CD8-positive, alpha-beta T cell (primary cell): ENCODE measurements at places on chromosomes 13 and 19.
A peak's percentile ranks its signal among the peaks of the same experiment; 100 is the strongest.

DNA sequence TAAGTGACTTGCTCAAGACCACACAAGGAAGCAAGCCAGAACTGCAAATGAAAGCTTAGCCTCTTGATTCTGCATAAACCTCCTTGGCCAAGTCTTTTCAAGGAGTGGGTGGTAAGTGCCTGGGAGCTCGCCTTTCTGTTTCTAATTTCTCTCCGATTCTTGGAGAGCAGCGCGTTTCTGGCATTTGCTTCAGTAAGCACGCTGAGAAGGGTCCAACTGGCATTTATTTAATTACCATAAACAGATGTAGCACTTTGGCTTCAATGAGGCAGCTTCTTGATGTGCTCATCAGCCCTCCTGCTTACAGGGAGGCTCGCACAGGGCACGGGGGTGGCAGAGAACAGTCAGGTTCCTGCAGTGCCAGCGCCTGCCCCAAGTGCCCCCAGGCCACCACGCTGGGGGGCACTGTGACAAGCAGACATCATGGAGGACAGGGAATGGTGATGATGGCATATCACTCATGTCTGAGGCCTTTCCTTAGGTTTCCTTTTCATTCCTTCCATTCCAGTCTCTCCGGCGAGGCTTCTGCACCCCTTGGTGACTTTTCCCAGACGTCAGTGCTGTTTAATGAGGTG lies 13.3 kb downstream of the SIAH3 start:
- DNase-seq: no peak

DNA sequence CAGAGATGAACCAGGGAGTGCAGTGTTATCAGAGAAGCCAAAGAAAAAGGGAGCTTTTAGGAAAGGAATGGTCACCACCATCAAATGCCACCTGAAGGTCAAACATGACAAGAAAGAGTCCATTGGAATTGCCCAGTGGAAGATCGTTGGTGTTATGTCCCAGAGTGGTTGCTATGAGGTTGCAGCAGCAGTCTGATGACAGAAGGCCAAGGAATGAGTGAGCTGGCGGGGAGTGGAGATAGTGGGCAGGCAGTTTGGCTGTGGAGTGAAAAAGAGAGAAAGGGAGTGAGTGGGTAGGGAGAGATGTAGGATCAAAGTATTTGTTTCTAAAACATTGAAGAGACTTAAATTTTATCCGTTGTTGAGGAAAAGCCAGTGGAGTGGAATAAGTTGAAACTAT lies 117.4 kb upstream of the WASF3 start:
- DNase-seq: no peak

- peak; percentile 41 for DNase-seq
These were observed at the start of gene CELF5 for GRCh38 chr19:3224346-3225168. CELF5 (plus strand) TSS chr19:3224661; CDS start chr19:3224740, 79 bp downstream.

DNA sequence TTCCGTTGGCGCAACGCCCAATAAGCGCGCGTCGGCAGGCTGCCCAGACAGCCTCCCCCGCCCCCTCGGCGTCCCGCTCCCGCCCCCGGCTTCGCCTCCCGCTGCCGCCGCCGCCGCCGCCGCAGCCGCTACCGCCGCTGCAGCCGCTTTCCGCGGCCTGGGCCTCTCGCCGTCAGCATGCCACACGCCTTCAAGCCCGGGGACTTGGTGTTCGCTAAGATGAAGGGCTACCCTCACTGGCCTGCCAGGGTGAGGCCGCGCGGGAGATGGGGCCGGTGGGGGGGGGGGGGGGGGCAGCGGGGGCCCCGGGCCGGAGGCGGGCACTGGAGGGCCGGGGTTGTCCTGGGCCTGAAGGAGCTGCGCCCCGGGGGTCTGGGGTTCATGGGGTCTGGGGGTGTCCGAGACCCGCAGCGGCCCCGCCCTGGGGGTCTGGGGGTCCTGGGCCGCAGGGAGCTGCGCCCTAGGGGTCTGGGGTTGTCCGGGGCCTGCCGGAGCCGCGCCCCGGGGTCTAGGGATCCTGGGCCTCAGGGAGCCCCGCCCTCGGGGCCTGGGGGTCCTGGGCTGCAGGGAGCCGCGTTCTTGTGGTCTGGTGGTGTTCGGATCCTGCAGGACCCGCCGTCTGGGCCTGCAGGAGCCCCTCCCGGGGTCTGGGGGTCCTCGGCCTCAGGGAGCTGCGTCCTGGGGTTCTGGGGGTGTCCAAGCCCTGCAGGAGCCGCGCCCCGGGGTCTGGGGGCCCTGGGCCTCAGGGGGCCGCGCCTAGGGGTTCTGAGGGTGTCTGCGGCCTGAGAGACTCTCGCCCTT lies at the start of gene HDGFL2:
Gene HDGFL2, plus strand, starts transcription at position 124 of the 801 bp plus-strand sequence. Its CDS starts 54 bp downstream, at position 178.
- DNase-seq: no peak

DNA sequence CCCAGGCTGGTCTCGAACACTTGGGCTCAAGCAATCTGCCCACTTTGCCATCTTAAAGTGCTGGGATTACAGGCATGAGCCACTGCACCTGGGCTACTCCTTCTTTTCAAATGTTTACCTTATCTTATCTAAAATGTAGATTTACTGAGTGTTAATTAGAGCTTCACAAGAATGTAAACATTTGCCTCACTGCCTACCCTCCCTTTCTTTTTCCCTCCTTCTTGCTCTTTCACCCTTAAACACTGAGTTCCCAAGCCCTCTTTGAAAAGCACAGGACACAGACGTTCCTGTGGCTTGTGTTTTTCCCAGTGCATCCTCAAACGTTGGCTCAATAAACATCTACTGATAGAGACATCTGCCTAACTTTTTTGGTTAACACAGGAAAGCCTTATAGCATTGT lies 32.7 kb upstream of the CYSLTR2 start:
- DNase-seq: no peak

DNA sequence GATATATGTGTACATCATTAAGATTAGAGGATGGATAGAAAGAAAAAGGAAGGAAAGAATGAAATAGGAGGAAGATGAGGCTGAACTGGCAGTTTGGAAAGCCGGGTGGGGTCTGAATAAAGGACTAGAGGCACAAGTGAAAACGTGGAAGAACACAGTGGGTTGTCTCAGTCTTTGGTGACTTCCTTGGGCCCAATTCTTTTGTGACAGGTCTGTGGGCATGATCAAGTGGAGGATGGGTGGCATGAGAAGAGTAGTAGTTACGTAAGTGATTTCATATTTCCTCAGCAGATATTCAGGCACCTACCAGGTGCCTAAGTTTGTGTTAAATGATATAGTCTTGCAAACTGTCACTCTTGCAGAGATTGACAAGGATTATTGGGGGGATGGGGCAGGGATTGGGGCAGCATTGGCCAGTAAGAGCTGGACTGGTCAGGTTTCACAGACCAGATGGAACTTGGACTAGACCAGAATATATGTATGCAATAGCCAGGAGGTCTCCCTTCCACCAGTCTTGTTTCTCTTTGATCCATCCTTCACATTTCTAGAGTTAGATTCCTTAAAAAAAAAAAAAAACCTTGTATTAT lies 2.7 kb downstream of the TPP2 start:
- no peak for DNase-seq

DNA sequence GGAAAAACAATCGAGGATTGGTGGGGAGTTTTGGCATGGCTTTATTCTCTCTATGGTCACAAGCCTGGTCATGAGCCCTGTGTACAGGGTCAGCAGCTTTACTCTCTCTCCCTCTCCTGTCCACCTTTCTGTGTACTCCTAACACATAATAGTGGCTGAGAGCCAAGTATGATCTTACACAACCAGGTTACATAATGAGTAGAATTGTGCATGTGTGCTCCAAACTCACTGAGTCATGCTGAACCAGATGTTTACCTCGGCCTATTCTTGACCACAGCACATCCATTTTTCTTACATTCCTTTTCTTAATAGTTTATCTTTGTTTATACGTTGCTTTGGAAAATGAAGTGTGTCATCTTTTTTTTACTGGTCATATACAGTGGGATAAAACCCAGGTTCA lies 53.1 kb downstream of the ZNF254 start:
- DNase-seq: no peak
